ENCODE measurements at places on chromosomes 2 and 18.

GRCh38 chr18:78828131-78828530 is 151.5 kb upstream of the SALL3 start:
- no peak for DNase-seq

DNA sequence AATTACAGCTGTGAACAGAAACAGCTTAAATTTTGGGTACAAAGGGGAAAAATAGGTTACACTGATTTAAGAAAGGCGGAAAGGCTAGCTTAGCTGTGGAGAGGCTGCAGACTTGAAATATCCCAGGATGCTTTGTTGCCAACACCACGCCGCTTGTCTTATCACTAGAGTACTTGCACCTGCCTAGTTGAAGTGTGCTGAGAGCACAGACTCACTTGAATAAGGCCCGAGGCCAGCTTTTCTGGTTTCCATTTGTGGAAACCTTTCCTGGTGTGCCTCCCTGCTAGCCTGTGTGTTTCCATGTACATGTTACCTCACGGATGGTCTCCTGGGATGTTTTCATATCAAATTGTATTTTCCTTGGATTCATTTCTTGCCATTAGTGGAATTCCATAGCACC is 3.2 kb downstream of the CABLES1 start:
- DNase-seq: no peak

- no peak for DNase-seq
These were observed 42.7 kb downstream of the SETBP1 start for GRCh38 chr18:44723411-44723810.

- peak; percentile 15 for DNase-seq
These were observed 32.6 kb upstream of the COPS8 start for GRCh38 chr2:237053066-237053465.

DNA sequence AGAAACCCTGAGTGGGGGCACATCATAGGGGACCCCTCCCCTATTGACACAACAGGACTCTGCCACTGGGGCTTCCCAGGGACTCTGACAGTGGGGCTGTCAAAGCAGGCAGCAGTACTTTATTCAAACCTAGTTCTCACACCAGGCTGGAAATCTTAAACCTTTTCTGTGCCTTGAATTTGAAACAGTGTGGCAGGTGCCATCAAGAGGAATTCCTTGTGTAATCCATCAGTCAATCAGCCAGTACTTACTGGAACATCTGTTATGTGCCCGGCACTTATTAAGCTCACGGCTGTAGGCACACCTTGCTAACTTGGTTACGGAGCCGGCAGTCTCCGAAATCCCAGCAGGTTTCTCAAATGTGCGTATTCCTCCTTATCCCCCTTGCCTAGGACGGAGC is 12.0 kb downstream of the GLI2 start:
- no peak for DNase-seq

- no peak for DNase-seq
These were observed 22.2 kb downstream of the PIK3C3 start for GRCh38 chr18:41977233-41977632.

DNA sequence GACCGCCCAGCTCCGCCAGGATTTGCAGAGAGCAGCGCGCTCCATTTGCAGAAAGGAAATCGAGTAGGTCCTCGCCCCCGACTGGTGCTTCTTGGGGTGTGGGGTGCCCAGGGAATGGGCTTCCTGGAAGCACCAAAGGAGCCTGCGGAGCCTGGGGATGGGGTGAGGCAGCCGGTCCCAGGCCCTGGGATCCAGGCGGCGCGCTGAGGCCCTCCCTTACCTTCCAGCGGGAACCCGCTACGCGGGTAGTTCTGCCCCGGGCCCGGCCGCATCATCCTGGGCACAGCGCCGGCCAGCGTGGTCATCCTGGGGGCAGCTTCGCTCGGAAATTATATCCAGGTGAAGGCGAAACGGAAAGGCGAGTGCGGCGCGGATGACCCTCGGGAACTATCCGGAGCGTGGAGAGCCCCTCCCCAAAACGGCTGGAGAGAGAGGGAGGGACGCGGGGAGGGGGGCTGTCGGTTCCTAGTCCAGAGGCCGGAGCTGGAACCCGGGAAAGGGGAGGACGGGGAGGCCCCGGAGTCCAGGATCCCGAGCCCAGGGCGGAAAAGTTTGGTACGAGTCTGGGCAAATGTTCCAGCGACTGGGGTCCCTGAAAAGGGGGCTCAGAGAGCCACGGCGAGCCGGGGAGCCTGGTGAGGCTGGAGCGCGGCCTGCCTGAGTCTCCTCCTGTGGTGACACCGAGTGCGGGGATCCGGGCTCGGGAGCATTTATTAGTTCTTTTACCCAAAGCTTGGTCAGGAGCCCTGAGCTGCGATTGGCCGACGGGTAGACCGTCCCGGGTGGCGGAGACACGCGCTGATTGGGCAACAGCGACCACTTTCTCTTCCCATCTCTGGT is at the start of gene PAX3:
TSS of gene PAX3 (minus strand) at position 688 of the 840 bp plus-strand sequence. CDS start at position 305, 383 bp downstream.
- peak; percentile 59 for DNase-seq

DNA sequence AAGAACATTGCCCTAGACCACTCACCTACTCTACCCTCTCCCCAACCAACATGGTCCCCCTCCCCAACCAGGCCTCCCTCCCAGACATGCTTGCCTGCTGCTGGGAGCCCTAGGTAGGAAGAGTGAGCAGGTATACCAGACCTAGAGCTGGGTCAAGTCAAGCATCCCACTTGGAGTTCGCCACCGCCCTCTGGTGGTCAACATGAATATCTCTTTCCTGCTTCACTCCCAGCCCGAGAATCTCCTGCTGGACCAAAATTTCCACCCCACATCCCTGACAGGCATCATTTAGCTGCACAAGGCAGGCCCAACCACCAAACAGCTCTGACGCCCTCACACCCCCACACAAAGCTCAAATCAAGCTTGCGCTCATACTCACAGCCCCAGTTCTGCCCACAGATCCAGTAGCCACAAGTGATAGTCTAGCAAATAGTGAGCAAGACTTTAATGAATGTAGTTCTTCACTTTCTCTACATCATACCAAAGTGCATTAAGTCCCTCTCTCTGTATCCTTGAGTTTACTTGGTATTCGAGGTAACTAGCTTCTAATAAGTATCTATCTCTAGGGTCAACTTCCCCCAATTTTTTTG is 116.0 kb downstream of the TNS1 start:
- peak; percentile 69 for DNase-seq

DNA sequence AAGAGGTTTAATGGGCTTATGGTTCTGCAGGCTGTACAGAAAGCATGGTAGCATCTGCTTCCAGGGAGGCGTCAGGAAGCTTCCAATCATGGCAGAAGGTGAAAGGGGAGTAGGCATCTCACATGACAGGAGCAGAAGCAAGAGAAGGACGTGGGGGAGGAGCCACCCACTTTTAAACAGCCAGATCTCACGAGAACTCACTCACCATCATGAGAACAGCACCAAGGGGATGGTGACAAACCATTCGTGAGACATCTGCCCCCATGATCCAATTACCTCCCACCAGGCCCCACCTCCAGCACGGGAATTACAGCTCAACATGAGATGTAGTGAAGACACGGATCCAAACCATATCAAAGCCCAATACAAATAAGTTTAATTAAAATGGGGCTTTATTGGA is 113.8 kb downstream of the ATL2 start:
- no peak for DNase-seq

- DNase-seq: no peak
These were observed 287.9 kb upstream of the HNMT start for GRCh38 chr2:137676346-137676745.

DNA sequence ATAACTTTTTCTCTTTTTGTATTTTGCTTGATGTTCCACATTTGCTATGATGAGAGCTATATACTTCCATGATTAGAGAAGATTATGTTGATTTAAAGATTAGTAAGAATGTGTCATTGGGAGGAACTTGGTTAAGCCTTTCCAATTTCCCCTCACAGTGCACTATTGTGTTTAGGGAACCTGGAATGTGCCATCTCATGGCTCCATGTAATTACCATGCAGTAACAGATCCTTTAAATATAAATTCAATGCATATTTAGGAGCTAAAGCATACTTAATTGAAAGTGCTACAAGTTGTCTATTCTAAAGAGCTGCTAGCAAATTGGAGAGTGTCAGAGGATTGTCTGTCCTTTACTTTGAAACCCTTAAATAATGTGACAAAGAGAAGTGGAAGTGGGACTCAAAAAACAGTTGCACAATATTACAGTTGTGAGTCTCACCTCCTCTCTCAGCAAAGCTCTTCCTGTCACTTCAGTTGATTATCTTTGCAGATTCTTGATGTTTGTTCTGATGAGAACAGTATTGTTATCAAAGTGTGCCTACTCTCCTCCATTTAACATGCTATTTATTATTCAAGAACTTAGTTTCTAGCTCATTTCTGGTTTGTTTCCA is 1162.7 kb upstream of the ZEB2 start:
- DNase-seq: peak; percentile 29

DNA sequence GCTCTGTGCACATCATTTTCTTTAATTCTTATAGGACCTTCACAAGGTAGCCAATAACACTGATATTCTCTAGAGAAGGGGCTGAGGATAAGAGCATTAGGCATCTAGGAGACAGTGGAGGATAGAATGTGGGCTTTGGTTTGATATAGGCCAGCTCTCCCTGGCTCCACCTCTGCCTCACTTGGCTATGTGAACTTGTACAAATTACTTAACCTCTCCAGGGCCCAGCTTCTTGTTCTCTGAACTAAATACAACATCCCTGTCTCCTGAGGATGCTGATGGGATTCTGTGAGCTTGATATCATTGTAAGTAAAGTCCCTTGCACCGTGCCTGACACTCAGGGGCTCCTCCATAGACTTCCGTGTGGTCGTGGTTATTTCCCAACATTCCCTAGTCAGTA is 87.3 kb downstream of the ACOXL start:
- no peak for DNase-seq

GRCh38 chr18:23583071-23583865 is 3.0 kb downstream of the NPC1 start:
- no peak for DNase-seq

DNA sequence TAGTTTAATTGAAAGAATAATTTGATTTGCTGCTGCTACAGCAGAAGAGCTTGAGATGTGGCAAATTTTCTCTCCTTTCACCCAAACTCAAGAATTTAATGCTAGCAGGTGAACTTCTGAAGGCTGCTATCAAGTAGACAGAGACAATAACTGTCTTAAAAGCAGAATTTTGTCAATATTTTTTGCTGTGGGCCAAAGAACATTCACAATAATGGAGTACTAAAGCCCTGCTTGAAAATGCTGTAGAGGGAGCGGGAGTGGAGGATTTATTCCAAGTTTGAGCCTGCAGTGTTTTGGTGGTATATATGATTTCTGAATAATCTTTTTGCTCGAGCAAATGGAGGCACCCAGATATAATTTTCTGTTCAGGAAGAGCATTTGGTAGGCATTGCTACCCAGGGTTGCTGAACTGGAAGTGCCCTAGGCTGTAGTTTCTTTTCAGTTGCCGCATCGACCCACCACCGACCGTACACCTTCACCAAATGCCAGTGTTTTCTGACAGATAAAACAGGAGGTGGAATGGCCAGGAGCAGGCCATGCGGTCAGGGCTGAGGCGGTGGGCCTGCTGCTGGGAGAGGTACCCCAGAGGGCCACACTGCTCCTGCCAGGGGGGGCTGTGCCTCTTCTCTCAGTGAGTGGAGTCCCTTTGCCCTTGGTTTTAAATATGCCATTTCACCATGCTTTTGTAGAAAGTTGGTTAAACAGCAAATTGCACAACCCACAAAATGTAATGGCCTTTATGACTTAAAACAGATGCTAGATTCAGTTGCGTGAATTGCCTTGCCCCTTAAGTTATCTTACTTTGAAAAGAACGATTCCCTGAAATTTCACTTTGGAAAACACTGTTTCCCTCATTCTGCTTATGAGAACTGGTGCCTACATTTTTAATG is 36.4 kb downstream of the TSHZ1 start:
- DNase-seq: peak; percentile 23

DNA sequence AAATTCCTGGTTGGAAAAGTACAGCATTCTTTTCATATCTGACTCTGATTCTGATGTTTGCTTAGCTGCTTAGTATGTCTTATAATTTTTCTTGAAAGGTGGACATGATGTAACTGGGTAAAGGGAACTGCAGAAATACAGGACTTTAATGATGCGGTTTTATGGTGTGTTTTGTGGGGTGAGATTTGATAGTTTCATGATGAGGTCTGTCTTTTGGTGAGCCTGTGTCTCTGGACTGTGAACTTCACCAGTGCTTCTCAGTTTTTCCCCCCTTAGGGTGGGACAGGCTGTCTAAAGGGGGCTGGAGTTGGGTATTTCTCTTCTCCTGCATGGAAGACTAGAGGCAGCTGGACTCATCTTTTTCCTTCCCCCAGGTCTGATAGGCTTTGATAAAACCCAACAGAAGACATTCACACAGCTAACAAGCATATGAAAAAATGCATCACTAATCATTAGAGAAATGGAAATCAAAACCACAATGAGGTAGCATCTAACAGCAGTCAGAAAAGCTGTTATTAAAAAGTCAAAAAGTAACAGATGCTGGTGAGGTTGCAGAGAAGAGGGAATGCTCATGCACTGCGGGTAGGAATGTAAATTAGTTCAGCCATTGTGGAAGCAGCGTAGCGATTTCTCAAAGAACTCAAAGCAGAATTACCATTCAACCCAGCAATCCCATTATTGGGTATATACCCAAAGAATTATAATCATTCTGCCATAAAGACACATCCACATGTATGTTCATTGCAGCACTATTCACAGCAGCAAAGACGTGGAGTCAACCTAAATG is 77.6 kb downstream of the EPC2 start:
- DNase-seq: peak; percentile 35

DNA sequence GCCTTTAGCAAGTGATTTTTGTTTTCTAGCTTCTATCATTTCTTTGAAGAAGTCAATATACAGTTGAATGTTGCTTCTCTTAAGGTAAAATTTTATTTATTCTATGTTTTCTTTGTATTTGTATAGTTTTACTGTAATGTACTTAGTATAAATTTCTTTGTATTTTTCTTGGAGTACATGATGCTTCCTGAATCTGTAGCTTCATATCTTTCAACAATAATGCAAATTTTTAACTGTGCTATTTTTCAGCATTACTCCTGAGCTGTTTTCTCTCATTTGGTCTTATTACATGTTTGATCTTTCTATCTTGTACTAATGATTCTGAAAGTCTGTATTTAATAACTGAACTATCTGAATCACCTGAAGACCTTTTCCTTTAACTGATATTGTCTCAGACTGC is 253.9 kb upstream of the NXPH2 start:
- no peak for DNase-seq

DNA sequence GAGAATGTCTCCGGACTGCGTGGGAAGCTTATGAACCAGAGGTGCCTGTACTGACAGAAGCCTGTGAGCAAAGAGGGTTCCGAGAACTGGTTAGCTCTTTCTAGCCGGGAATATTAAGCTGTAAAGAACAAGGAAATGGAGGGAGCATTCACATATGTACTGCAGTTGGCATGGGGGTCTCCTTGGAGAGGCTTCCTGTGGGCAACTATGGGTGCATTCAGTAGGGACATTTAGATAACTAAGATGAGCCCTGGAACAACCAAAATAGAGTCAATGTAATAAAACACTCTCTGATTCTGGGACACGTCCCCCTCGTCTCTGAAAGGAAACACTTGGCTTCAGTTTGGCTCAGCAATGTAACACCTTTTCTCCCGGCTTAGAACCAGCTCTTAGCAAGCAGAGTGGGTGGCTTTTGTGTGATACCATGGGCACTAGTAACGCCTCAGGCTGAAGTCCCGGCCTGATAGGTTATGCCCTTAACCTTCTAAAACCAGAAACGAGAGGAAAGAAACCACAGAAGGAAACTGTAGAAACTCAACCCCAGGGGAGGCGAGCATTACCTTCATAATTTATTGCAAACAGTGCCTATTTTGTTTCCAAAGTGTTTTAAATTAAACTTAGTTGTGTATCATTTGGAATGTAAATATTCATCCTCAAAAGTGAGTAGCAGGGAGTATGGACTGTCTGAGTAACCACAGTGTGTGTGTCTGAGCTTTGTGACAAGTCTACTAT is 48.8 kb upstream of the LPIN2 start:
- no peak for DNase-seq
